ENCODE measurements at places on chromosomes 6 and 20.

DNA sequence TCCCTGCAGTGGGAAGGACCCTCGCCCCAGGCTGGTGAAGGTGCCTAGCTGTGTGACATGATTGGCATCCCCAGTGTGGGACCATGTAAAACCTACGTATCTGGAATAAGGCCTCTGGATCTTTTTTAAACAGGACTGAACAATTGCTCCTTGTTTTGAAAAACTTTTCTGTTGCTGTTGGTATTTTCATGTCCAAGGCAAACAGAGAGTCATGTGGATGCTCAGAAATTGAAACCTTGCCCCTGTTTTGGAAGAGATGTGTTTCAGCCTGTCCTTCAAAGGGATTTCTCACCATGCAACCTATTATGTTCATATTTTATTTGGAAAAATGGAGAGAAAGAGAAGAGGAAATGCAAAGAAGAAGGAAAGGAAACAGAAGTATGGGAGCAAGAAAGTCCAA lies 362.3 kb downstream of the PKHD1 start:
- no peak for DNase-seq

GRCh38 chr6:168284187-168284586 lies 35.4 kb downstream of the DACT2 start:
- DNase-seq, result no peak

DNA sequence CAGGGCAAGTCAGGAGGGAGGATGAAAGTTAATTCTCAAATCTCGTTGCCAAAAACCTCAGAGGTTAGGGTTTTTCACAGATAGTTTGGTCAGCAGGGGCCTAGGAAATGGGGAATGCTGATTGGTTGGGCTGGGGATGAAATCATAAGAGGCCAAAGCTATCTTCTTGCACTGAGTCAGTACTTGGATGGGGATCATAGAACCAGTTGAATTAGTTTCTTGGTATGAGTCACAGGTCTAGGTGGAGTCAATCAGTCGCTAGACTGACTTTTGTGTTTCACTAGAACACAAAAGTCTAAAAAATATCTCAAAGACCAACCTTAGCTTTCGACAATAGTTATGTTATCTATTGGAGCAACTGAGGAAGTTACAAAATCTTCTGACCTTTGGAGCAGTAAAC lies 368.5 kb downstream of the TBC1D32 start:
- DNase-seq, result peak; percentile 1

GRCh38 chr6:11416936-11417576 lies 120.5 kb upstream of the TMEM170B start:
- no peak for DNase-seq

DNA sequence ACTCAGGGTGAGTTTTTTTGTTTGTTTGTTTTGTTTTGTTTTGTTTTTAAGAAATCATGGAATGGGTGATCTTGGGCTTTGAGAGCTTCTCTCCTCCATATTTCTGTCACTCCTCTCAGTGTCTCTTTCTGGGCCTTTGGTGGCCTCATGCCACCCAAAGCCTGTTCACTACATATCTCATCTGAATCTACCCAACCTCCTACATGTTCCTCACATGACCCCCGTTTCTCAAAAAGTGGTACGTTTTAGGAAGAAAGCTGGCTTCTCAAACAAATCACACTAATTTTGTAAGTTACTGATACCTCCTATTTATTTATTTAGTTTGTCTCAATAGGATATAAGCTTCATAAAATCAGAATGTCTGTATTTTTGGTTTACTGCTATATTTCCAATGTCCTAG lies 80.0 kb downstream of the SESN1 start:
- no peak for DNase-seq

GRCh38 chr6:110589865-110590513 lies 113.6 kb upstream of the SLC22A16 start:
- no peak for DNase-seq

DNA sequence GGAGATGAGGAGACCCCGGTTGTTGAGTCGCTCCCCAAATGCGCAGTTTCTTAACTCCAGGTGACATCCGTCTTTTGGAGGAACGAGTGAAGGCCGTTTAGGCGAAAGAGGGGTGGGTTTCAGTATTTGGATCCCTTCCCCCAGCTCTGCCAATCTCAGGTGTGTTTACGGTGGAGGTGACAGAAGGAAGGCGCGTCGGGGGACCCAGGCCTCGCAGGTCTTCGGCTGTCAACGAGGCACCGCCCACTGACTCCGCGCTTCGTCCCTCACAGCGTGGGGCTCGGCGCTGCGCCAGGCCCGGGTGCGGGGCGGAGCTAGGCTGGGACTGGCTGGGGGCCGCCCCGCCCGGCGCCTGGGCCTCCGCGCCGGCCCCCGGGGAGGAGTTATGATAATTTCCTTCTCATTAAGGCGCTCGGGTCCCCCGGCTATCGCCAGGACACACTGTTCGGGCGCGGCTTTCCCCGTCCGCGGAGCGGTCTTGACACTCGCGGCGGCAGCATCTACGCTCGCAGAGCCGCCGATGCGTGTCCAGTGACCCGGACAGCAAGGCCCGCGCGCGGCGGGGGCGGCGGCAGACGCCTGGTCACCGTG lies at the start of gene TFAP2C:
Gene TFAP2C (plus strand): TSS at position 434 of the 591 bp plus-strand sequence. CDS start 239 bp downstream, outside the sequence.
- DNase-seq, result peak; percentile 82

DNA sequence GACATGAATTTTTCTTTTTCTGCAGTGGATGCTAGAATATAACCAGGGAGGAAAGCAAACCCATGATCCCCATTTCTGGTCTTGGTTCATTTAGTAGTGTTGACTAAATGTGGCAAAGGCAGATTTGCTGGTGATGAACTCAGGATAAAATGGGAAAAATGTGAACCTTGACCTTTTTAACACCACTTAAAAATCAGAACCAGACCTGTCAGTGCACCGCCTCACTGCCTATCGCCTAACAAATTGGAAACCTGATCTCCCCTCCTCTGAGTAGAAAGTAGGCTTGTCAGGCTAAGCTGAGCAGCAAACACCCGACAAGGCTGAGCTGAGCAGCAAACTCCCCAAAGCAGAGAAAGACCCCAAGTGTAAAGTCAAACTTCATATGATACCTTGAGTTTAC lies 254.8 kb downstream of the FOXC1 start:
- no peak for DNase-seq

DNA sequence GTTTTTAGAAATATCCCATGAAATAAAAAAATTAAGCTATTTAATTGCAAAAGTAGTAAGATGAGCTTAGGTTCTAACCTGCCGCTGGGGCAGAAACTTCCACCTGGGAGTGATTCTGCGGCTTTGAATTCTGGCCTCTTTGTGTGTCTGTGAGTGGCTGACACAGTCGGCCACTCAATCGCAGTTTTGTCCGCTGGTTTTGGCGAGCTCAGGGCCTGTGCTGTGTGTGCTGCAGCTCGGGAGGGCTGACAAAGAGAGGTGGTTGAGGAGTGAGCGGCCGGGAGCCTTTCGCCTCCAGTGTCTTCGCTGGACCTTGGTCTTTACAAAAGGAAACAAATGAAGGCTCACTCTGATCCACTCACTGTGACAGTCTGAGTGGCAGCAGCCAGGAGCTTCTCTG lies 128.4 kb downstream of the TIAM2 start:
- DNase-seq, result no peak

GRCh38 chr6:25544833-25545232 lies 107.2 kb upstream of the SCGN start:
- DNase-seq, result no peak

DNA sequence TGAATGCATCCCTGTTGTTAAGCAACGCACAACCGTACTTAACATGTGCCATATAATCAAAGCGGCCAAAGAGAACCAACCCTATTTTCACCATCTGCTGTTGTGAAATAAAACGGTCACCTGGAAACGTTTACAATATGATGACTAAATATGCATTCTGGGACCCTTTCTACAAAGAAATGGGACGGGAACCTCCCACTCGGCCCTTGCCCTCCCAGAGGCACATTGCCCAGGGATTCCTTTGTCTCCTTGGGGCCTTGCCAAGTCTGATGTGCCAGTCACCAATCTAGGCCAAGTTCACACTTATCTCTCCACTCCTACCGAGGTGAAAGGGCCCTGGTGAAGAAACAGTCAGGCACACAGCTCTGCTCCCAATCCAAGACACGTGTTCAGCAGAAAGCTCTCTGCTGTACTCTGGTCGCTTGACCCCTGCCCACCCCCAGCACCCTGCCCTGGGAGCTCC lies 427.4 kb upstream of the JARID2 start:
- no peak for DNase-seq

All from fibroblast of skin of back (primary cell).